ENCODE measurements at places on chromosomes 12 and 14.
A peak's percentile ranks its signal among the peaks of the same experiment; 100 is the strongest.

DNA sequence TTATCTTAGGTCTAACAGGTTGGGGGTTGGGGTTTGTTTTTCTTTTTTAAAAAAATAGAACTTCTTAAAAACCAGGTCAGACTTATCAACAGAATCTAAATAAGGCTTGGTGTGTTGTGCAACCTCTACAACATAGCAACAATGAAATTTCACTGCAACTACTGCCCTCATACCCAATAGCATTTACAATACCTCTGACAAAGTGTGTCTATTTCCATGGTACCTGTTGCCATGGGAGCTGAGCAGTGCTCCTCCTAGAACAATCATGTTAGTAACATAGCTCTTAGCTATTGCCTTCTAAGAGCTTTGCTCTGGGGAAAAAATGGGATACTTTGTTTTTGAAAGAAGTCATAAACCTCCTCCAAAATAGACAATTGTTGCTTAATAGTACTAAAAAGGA is 103.3 kb upstream of the CCDC175 start:
- no peak for DNase-seq

- DNase-seq: no peak
Observed at GRCh38 chr14:36726128-36726527, 64.5 kb downstream of the PAX9 start.

- DNase-seq: no peak
Observed at GRCh38 chr14:101286271-101287018, 274.9 kb upstream of the DIO3 start.

- peak; percentile 27 for DNase-seq
Observed at GRCh38 chr14:87944987-87945604, 47.9 kb downstream of the GALC start.

GRCh38 chr12:45363903-45364302 is 148.0 kb downstream of the ANO6 start:
- DNase-seq: no peak

GRCh38 chr12:3611860-3612703 is 121.1 kb downstream of the PRMT8 start:
- DNase-seq: no peak

DNA sequence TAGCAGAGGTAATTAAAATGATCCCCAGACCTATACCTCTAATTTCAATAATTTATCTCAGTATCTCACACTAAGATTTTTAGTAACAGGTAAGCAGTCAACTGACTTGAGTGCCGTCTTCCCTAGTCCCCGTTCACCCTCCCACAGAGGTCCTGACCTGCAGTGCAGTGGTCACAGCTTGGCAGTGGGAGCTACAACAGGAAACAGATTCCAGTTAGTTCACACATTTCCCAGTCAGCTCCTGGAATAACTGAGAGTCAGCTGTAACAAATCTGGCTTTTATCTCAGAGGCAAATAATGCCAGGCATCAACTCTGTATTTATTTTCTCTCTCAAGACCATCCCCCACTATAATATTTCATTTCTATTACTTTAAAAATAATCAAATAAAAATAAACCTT is 308.2 kb downstream of the ATP23 start:
- no peak for DNase-seq

DNA sequence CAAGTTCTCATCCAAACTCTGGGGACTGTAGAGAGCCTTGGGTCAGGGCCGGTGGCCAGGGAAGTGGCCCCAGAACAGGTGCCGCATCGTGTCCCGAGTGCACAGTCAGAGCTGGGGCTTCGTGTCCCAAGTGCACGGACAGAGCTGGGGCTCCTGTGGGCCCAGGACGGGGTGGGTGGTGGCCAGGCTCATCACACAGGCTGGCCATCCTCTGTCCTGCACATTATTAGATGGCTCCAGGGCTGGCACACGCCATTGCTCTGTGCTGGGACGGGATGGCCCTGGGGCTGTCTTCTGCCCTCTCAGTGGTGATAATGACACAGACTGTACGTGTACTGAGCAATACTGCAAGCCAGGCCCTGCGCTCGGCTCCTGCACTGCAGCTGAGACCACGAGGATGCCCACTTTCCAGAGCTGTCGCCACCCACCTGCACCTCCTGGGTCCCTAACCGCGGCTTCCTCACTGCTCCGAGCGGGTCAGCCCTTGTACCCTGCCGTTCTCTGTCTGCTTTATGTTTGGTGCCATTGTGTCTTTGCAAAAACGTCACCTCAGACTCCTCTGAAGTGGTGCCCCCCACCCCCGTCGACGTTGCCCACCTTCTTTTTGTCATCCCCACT is 1.9 kb downstream of the FBRSL1 start:
- no peak for DNase-seq

- peak; percentile 34 for DNase-seq
Observed at GRCh38 chr12:82862069-82862841, 175.5 kb downstream of the TMTC2 start.

- DNase-seq: no peak
Observed at GRCh38 chr12:1695886-1696670, 5.2 kb downstream of the ADIPOR2 start.

- DNase-seq: no peak
Observed at GRCh38 chr14:25298238-25298637, 248.3 kb upstream of the STXBP6 start.

DNA sequence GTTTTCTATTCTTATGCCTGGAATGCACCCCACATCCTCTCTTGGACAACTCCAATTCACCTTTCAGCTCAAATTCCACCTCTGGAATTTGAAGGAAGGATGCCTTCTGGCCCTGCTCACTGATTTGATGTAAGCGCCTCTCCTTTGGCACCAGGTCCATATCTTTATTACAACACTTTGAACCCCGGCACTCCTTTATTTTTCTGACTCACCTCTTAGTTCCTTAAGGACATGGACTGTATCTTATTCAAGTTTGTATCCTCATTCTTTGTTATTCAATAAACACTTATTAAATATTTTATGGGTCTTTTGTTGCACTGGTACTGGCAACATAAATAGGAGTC is 3.1 kb downstream of the GALC start:
- no peak for DNase-seq

DNA sequence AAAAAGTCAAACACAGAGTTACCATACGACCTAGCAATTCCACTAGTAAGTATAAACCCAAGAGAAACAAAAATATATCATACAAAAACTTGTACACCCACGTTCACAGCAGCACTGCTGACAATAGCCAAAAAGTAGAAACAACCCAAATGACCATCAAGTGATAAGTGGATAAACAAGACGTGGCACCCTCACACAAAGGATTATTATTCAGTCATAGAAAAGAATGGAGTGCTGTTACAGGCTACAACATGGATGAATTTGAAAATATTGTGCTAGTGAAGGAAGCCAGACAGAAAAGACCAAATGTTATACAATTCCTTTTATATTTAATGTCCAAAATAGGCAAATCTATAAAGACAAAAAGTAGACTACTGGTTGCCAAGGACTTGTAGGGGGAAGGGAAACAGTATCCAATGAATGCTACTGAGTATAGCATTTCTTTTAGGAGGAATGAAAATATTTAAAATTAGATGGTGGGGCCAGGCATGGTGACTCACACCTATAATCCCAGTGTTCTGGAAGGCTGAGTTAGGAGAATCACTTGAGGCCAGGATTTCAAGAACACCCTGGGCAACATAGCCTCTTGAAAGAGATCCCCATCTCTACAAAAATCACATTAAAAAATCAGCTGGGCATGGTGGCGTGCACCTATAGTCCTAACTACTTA is 41.9 kb downstream of the SPTLC2 start:
- DNase-seq: peak; percentile 44

GRCh38 chr12:43277651-43278540 is 274.1 kb downstream of the ADAMTS20 start:
- no peak for DNase-seq

GRCh38 chr14:22039938-22040780 is 366.5 kb upstream of the OR4E1 start:
- no peak for DNase-seq

DNA sequence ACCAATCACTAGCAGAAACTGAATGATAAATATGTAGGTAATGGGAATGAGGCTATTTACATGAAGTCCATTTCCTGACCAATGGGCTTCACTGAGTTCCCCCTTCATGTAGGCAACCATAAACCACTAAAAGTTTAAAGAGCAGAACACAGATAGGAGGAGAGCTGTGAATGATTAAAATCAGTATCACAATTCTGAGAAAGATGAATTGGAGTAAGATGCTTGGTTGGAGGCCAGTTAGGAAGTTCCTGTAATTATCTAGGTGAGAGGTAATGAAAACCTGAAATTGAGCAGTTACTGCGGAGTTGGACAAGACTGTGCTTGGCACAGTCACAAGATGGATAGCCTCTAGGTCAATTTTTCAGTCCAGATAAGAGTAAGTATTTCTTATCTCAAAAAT is 56.6 kb downstream of the GALNT4 start:
- no peak for DNase-seq

DNA sequence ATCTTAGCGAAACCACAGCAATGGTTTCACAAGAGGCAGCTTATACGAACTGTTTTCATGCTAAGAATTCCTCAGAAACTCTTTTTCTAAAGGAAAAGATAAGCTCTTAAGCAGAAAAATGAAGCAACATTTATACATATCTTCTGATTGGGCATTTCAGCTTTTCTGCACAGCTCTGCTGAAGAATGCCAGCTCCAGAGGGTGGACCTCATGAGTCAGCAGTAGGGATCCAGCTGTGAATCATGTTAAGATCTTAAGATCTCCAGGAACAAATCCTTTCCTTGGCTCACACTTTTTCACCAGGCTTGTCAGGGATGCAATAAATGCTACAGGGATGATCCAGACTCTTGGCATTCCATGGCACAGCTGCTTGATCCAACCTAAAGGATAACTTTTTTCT is 477.1 kb upstream of the CCDC196 start:
- peak; percentile 81 for DNase-seq

- DNase-seq: no peak
Observed at GRCh38 chr12:109925185-109925840, 25.2 kb downstream of the TCHP start.

GRCh38 chr14:52265253-52265652 is 2.2 kb upstream of the PTGDR start:
- DNase-seq: no peak

DNA sequence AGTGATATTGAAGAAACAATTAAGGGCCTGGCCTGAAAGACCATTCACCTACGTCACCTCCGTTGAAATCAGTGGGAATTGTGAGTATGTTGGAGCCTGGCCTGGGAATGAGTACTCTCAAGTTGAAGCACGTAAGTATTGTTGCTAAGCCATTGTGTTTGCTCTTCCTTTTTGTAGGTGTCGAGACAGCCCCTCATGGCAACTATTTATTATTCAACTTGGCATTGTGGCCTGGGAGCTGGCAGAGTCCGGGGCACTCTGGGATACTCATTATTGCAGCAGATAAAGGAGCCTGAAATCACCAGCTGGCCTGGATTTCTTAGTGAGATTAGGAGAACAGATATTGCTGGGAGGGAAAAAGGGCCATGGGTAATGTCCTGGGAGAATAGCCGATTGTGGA is 147.4 kb downstream of the C12orf75 start:
- DNase-seq: no peak

DNA sequence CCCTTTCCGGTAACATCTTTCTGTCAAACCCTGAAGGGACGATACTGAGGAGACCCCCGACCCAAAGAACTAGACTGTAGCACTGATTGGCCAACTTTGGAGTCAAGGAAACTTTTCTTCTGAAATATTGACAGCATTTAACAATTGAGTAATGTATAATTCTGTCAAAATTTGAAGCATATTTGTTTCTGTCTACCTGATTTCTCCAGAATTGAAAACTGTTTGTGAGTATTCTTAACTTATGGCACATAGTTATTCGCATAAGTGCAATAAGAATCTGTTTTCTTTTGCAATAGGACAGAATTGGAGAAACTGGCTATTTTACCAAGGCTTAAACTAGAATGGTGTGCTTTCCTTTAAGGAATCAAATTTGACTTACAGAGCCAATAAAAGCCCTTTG is 267.1 kb upstream of the FOXN3 start:
- DNase-seq: no peak

GRCh38 chr12:54585243-54585642 is 3.2 kb downstream of the PPP1R1A start:
- no peak for DNase-seq

- DNase-seq: no peak
Observed at GRCh38 chr12:43052441-43052840, 462.9 kb upstream of the PRICKLE1 start.

- no peak for DNase-seq
Observed at GRCh38 chr12:95282266-95282665, 64.7 kb downstream of the VEZT start.

GRCh38 chr12:85301051-85301450 is 21.0 kb downstream of the ALX1 start:
- DNase-seq: no peak

GRCh38 chr14:61471297-61472005 is 150.1 kb downstream of the PRKCH start:
- DNase-seq: no peak

DNA sequence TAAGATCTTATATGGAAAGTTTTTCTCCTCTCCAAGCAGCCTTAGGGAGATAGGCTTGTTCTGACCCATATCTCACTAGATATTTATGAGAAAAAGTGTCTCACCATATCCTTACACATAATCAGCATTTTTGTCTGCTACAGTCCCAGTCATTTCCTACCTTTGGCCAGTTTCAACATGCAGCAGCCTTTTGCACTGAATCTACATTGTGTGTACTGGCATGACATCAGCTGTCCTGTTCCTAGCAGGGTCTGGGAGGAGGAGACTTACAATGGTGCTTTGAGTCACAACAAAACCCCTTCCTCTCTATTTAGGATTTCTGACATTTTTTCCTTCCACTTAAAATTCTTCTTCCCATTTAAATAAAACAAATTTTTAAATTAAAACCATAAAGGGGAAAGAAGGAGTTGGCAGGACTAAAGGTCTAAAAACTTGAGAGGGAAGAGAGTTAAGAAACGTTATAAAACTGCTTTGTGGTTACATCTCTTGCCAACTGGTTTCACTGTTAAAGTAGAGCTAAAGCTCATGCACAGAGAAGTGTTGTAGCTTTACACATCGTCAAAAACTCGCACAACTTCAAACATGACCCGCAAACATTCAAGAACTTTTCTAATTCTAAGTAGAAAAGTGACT is 53.3 kb upstream of the CERS5 start:
- DNase-seq: peak; percentile 65

GRCh38 chr14:32150392-32150791 is 51.5 kb upstream of the RNU6-7 start:
- DNase-seq: no peak

DNA sequence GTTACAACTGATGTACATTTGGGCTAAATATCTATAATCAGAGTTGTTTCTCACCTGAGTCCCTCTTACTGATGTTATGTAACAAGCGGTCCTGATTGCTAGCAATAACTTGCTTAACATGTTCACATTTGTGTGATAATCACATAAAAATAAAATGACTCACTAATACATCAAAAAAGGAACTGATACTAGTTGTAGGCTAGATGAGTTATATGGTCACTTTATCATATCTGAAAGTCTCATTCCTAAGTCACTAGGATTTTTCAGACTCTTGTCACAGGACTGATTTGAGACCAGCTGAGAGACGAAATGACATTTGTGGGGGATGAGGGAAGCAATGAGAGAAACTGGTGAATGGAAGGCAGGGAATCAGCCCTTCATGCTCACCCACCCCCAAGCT is 34.3 kb downstream of the NKX2-1 start:
- no peak for DNase-seq

GRCh38 chr12:78494911-78495310 is 369.7 kb upstream of the SYT1 start:
- no peak for DNase-seq
